ENCODE measurements at places on chromosomes 4 and X. TPM values are rescaled to one million over a fixed set of nuclear protein-coding genes. Genes with fewer than 3 reads are reported as not detected.

GRCh38 chrX:155148724-155149537 lies 67.3 kb upstream of the VBP1 start:
- H3K4me1 ChIP-seq, result no peaks in the 10 kb centered on the region
- H3K27me3 ChIP-seq, result no peaks in the 10 kb centered on the region
- DNase-seq, result no peak
- no peak overlapping the region for H3K27ac ChIP-seq
- no peak overlapping the region for H3K4me3 ChIP-seq

- H3K4me3 ChIP-seq, result no peak overlapping the region
- no peaks in the 10 kb centered on the region for H3K36me3 ChIP-seq
- H3K27me3 ChIP-seq, result no peaks in the 10 kb centered on the region
- DNase-seq, result no peak
- peaks cover 4% of the 10 kb centered on the region for H3K4me1 ChIP-seq
These were observed 315.7 kb downstream of the FBXW7 start for GRCh38 chr4:152220201-152220666.

DNA sequence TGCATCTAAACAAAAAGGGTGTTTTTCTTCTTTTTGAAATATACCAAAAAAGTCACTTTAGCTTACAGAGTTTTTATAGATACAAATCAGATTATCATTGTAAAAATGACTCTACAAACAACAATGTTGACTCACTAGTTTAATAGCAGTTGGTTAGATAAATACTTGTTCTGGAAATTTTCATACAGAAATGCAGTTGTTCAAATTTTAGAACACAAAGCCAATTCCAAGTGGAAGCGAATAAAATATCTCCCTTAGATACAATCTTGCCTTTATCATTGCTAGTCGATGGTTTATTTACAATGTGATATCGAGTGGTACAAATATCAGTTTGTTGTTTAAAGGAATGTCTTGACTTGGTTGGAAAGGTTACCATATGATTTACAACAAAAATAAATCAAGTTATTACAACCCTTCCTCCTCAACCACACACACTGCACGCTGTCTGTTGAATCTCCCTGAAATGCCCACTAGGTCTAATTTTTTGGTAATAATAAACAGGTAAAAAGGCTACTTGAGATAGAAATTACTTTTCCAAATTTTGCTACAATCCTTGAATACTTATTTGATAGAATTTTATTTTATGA lies 114.8 kb downstream of the CDS1 start:
- DNase-seq, result no peak
- H3K4me3 ChIP-seq, result no peak overlapping the region
- H3K27ac ChIP-seq, result no peak overlapping the region
- H3K27me3 ChIP-seq, result no peaks in the 10 kb centered on the region

The KCNIP4 gene
- not detected for total RNA-seq

DNA sequence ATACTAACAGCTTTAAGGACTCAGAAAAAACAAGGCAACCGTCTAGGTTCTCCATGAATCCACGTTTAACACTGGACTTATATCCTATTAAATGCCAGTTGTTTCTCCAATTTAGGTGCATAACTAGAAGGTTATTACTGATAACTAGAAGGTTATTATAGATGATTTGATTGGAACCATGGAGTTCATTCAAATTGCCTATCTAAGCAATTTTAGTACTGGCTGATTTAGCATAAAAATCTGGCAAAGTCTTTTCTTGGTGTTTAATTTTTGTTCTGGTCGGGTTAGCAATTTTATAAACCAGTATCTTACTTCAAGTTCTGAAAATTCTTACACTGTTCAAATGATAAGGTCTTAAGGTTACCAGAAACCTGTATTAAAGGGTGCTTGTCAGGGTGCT lies 672.8 kb upstream of the GNPDA2 start:
- H3K4me1 ChIP-seq, result no peaks in the 10 kb centered on the region
- no peaks in the 10 kb centered on the region for H3K36me3 ChIP-seq
- H3K27ac ChIP-seq, result no peak overlapping the region
- no peak for DNase-seq
- no peaks in the 10 kb centered on the region for H3K27me3 ChIP-seq

The SETD7 gene
- 43.0 TPM for total RNA-seq

The OPRPN gene
- not detected for total RNA-seq

DNA sequence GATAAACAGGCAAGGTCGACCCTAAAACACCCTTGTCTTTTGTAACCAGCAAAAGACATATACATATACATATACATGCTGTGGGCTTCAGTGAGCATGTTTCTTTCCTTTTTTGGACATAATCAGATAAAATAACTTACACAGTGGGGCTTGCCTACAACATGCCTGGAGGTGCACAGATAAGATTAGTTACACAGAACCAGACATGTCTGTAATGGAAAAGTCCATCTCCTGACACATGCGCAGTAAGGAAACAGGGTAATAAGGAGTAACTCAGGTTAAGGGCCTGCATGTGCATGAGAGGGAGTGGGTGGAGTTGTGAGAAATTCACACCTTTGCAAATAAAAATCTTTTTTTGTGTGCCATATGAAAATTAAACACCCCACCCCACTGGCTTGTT lies 3.4 kb downstream of the UGT2A1 start:
- H3K4me3 ChIP-seq, result no peak overlapping the region
- H3K36me3 ChIP-seq, result no peaks in the 10 kb centered on the region
- H3K4me1 ChIP-seq, result no peaks in the 10 kb centered on the region
- no peak for DNase-seq
- no peak overlapping the region for H3K27ac ChIP-seq

DNA sequence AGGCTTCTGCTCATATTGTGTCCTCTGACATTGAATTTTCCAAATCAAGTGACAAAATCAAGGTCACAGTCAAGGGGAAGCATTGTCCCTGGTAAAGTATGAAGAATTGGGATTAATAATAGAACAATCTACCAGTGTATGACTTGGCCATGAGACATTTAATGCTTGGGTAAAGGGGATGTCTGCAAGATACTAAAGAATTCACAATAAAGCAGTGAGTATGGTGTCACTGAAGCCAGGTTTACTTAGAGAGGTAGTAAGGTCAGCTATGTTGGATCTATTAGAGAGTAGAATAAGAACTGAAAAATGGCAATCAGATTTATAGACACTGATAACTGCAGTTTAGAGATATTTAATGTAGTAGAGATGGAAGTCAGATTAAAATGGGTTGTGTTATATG lies 349.2 kb downstream of the BMPR1B start:
- DNase-seq, result no peak
- no peaks in the 10 kb centered on the region for H3K36me3 ChIP-seq
- H3K4me3 ChIP-seq, result no peak overlapping the region
- H3K4me1 ChIP-seq, result peaks cover 14% of the 10 kb centered on the region
- no peaks in the 10 kb centered on the region for H3K27me3 ChIP-seq
- no peak overlapping the region for H3K27ac ChIP-seq

The ARR3 gene
- total RNA-seq, result not detected

The TLR1 gene
- total RNA-seq, result 2.2 TPM

GRCh38 chrX:123121241-123121640 lies 62.8 kb upstream of the GRIA3 start:
- no peak overlapping the region for H3K4me3 ChIP-seq
- no peak for DNase-seq
- H3K27ac ChIP-seq, result no peak overlapping the region
- H3K27me3 ChIP-seq, result no peaks in the 10 kb centered on the region

The ETDA gene
- not detected for total RNA-seq

The FGF2 gene
- total RNA-seq, result 8.4 TPM

DNA sequence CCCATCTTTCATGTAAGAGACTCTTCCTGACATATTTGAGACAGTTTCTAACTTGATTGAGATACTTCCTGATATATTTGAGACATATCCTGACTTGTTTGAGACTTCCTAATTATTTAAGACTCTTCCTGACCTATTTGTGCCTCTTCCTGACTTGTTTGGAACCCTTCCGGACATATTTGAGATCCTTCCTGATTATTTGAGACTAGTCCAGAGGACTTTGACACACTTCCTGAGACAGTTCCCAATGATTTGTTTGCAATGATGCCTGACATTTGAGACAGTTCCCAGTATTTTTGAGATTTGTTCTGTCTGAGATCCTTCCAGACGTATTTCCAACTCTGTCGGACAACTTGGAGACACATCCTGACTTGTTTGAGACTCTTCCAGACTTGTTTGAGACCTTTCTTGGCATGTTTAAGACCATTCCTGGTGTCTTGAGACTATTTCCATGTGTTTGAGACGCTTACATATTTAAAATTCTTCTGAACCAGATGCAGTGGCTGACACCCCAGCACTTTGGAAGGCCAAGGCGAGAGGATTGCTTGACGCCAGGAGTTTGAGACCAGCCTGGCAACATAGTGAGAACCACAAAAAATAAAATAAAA lies 118.9 kb upstream of the USP9X start:
- no peak for DNase-seq
- no peak overlapping the region for H3K4me3 ChIP-seq
- no peaks in the 10 kb centered on the region for H3K4me1 ChIP-seq
- no peaks in the 10 kb centered on the region for H3K27me3 ChIP-seq
- no peaks in the 10 kb centered on the region for H3K36me3 ChIP-seq

GRCh38 chr4:74039315-74039763 lies 850 bp upstream of the CXCL3 start:
- H3K27ac ChIP-seq, result peak overlapping the region; percentile 27
- DNase-seq, result no peak
- no peaks in the 10 kb centered on the region for H3K27me3 ChIP-seq
- H3K4me1 ChIP-seq, result no peaks in the 10 kb centered on the region
